ENCODE measurements at places on chromosomes 1 and 21.
A peak's percentile ranks its signal among the peaks of the same experiment; 100 is the strongest.

- no peak for DNase-seq
Observed at GRCh38 chr1:239516579-239516978, 130.2 kb downstream of the CHRM3 start.

- no peak for DNase-seq
Observed at GRCh38 chr1:161707503-161707902, 474 bp downstream of the FCRLA start.

DNA sequence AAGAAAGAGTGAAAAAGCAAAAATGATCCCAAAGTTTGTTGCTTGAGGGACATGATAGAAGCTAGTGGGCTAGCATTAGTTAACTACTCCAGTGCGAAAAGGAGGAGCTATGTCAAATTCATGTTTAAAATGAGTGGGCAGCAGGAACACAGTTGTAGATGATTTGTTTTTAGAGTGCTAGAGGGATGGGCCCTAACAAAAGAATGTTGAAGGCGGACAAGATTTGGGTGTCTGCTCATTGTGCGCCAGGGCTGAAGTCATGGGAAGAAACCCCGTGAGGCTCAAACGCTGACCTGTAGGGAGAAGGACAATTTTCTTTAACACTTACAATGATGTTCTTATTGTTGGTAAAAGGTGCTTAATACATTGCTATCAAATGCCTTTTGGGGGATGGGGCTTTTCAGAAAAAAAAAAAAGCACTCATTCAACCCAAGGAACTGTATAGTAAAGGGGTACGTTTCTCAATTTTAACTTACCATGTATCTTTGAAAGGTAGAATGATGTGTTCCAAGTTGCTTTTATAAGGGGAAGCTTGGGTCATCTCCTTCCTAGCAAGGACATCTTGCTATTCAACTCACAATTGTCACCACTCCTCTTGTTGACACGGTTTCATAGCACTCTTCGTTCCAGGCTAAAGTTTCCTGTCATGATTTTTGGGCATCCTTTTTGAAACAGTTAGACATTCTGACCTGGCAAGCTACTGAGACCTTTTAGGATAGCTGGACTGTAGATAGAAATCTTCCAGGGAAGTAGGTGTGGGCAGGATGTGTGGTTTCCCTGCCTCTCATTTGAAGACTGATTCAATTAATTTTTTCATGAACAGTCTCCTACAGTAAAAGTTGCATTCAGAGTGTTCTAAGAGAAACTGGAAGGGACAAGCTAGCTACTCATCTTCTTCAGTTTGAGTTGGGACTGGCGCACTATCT, 53.0 kb upstream of the CNN3 start:
- DNase-seq, result no peak

GRCh38 chr1:22531251-22531650, 32.0 kb upstream of the EPHA8 start:
- DNase-seq, result no peak

DNA sequence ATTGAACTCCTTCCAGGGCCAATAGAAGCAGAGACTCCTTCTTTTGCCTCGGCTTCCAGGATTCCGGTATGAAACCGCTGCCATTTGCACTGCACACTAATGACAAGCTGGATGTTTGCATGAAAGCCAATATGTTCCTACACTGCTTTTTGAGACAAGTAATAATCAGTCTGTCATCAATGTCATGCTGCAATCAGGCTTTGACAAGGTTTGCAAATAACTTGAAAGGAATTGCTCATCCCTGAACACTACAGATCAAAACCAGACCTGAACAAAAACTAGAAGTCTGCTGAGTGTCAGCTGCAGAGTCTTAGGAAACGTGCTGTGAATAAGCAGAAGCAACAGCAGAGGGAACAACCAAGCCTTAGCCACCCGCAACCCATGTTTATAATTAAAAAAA, 720.7 kb upstream of the CXADR start:
- no peak for DNase-seq

DNA sequence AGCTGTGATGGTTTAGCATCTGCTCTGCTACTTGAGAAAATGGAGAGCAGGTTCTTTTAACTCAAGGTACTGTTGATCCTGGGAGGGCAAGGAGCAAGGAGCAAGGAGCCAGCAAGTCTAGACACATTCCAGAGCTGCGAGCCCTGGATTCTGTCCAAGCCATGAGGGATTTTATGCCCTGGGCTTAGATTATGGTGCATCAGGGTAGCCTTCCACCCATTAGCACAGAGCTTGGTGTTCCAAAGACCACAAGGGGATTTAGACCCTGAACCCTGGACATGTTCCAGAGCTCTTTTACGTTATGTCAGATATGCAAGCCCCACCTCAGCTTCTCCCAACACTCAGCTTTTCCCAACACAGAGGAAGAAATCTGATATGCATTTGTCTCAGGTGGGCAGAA, 2.0 kb upstream of the OR14I1 start:
- DNase-seq, result no peak

DNA sequence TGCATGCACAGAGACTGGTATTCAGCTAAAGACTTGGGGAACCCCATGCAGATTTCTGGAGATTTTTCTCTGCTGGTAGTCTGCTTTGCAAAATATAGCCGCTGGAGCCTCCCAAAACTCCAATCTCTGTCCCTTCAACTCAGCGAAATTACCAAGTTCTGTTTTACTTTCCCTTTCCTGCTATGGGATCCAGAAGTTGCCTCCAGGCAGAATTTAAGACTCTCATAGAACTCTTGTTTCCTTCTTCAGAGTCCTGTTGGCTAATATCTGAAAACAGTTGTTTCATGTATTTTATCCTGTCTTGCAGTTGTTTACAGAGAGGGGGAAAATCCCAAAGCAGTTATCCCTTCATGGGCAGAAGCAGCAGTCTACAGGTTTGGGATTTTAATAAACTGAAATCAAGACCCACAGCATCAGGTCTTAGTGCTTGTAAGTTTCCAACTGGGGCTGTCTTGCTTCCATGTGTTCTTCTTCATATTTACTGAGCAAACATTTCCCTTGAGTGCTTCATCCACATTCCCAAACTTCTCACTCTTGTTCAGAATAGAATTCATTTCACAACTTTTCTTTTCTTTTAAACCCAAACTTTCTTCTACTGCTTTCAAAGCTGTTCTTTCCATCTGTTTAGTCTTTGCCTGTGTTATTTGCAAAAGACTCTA, 221.3 kb upstream of the DMRTA2 start:
- no peak for DNase-seq

- DNase-seq, result no peak
Observed at GRCh38 chr1:244151537-244151936, 100.5 kb downstream of the ZBTB18 start.

- DNase-seq, result no peak
Observed at GRCh38 chr1:26307363-26307781, 936 bp upstream of the UBXN11 start.

DNA sequence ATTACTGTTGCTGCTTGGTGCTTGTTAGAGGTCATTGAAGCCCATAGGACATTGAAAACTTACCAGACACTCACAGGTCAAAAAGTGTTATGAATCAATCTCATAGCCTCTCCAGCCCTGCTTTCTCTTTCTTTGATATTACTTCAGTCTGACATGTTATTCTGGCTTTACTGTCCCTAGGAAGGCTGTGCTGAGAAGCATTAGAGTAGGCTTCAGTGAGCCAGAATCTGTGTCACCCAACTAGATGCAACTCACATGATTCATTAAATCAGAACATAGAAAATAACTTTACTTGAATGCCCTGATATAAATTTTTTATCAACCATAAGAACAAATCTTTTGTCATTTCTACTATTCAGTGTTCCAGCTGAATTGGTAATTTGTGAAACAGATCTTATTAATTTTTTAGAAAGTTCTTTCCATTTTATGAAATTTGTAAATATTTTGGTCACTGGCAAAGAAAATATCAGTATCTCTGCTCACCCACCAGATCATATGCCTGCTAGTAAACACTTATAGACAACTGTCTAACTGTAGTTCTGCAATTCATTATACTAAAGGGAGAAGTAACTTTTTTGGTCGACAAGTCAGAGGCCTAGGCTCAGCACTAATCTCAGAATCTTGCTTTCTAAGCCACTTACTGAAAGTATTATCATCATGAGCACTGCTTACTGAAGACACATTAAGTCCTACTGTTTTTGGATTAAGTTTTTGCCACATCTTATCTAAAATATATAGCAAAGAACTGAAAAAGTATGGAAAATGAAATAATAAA, 48.2 kb downstream of the RPAP2 start:
- DNase-seq, result no peak

DNA sequence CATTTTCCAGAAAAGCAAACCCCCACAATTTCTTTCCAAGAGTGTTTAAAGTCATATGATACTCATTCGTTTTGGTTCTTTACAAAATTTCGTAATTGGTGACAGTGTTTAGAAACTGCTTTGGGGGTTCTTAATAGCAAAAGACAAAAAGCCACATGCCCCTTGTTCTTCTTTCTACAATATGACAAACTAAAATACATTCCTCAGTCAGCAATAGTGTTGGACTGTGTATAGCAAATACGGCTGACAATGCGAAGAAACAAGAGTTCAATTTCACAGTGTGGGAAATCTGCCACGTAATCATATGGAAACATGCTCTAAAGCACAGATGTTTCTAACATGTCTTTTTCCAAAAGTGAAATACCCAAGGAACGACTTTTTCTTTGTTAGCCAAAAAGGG, 7.6 kb upstream of the IFNAR1 start:
- no peak for DNase-seq

DNA sequence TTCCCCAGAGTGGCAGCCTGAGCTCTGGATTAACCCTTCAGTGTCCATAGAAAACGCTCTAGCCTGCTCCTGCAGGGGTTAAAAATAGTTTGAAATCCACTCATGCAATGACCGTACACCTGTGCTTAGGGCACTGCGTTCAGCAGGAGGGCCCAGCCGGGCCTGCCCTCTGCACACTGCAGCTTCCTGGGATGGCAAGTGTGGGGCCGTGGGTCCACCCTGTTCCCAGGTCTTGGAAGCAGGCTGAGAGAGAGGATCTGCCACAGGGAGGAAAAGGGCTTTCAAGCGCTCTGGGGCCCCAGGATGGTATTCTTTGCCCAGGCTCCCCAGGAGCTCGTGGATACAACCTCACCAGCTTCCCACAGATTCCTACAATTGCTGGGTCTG, 1.5 kb upstream of the S100B start:
- DNase-seq, result no peak

DNA sequence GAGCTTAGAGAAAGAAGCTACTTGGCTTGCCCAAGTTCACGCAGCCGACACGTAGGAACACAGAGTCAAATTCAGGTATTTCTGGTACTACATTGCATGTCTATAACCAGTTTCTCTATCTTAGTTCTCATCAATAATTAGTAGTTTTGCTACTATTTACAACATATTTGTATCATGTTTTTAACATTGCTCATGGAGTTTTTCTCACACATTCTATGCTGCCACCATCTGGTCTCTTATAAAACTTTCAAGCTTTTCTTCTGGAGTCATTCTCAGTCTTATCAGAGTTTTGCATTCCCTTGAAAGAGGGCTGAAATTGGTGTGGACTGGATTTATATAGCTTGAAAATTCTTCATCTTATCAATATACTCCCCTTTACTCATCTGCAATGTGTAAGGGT, 118.8 kb upstream of the PALMD start:
- no peak for DNase-seq

GRCh38 chr1:235632506-235633401, 16.8 kb downstream of the GNG4 start:
- peak; percentile 26 for DNase-seq

DNA sequence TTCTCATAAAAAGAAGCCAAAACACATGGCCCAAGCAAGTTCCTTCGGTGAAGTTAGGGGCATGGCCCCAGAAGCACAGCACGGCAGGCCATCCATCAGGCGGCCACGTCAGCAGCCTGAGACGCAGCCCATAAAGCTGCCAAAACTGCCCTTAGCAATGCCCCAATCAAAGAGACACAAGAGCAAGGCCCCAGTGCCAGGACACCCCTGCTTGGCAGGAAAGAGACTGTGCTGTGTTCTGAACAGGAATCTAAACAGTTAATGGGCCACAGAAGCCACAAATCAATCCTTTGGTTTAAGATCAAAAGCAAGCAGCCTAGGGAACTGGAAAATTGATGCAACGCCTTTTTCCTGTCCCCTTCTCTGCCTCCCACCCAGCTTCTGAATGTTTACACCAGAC, 497.0 kb upstream of the USP24 start:
- DNase-seq, result no peak

All from mammary epithelial cell (primary cell).